ENCODE measurements at places on chromosomes 4 and X. TPM values are rescaled to one million over a fixed set of nuclear protein-coding genes. Genes with fewer than 3 reads are reported as not detected.

DNA sequence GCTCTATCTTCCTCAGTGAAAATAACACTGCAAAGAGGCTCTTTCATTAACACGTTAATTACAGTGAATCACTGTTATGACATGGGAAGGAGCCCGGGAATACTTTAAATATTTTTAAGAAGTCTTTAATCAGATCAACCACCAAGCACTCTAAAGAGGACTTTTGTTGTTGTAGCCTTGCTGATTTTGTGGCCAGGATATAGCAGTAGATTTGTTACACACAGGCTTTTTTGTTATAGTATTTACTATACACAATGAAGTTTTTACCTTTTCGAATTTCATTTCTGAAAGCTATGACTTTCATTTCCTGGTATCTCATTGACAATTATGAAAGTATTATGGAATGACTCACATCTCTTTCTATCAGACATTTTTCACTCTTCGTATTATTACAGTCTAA lies 20.3 kb downstream of the FGF13 start:
- no peak for DNase-seq
- H3K36me3 ChIP-seq, result no peaks in the 10 kb centered on the region
- no peak overlapping the region for H3K4me3 ChIP-seq

DNA sequence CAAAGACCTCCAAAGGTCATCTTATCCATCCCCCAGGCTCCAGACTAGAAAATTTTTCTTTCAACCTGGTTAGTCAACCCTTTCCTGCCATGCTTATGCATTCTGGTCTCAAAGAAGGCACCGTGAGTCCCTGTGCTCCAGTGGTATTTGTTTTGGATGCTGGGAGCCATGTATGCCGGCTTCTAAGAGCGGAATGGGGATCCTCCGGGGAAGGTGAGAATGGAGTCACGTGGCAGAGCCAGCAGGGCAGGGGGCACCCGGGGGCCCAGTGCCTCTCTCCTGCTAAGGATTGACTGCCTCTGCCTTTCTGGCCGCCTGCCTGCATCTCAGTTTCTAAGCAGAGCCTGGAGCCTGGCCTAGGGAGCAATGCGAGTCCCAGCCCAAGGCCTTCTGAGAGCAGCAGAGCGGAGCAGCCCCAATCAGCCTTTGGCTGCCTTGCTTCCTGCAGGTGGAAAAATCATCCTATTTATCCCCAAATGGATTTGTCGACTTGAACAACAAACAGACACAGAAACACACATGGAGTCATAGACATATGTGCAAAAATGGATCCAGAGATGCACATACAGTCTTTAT lies 141.0 kb downstream of the PJA1 start:
- no peaks in the 10 kb centered on the region for H3K36me3 ChIP-seq
- H3K4me3 ChIP-seq, result no peak overlapping the region
- peaks cover 48% of the 10 kb centered on the region for H3K27me3 ChIP-seq
- no peaks in the 10 kb centered on the region for H3K4me1 ChIP-seq
- no peak for DNase-seq

- no peak overlapping the region for H3K4me3 ChIP-seq
- no peaks in the 10 kb centered on the region for H3K4me1 ChIP-seq
- no peaks in the 10 kb centered on the region for H3K36me3 ChIP-seq
- H3K27ac ChIP-seq, result no peak overlapping the region
Measured at GRCh38 chrX:2371026-2371711, 129.6 kb downstream of the DHRSX start.

DNA sequence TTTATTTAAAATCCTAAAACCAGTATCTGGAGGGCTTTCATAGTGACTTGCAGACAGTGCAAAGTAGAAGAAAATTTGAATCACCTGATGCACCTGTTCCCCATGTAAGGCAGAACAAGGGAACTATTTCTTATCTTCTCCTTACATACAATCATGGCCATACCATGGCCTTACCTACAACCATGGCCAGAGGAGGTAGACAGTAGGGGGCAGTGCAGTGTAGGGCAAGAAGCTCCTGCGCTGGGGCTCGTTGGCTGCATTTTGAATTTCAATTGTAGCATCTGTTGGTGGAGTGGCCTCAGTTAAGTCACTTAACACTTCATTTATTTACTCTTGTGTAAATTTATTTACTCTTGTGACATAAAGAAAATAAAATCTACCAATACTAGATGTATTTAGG lies 33.0 kb downstream of the GALNTL6 start:
- no peak overlapping the region for H3K4me3 ChIP-seq
- no peaks in the 10 kb centered on the region for H3K4me1 ChIP-seq
- no peak overlapping the region for H3K27ac ChIP-seq
- DNase-seq, result no peak
- peaks cover 2% of the 10 kb centered on the region for H3K36me3 ChIP-seq

GRCh38 chr4:76546327-76546726 lies 111.3 kb downstream of the SHROOM3 start:
- no peak for DNase-seq
- H3K27me3 ChIP-seq, result no peaks in the 10 kb centered on the region
- peak overlapping the region; percentile 56 for H3K27ac ChIP-seq
- H3K4me1 ChIP-seq, result no peaks in the 10 kb centered on the region
- H3K36me3 ChIP-seq, result no peaks in the 10 kb centered on the region
- H3K4me3 ChIP-seq, result no peak overlapping the region

DNA sequence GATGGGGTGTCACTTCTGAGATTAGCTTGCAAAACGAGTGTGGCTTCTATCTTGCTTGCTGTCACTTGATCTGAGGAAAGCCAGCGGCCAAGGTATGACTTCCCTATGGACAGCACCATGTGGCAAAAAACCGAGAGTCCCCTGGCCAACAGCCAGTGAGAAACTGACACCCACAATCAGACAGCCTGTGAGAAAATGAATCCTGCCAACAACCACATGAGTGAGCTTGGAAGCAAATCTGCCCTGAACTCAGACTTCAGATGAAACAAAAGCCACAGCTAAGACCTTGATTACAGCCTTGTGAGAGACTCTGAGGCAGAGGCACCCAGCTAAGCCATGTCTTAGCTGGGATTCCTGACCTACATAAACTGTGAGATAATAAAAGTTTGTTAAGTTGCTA lies 45.5 kb downstream of the PPP1R2C start:
- no peak overlapping the region for H3K4me3 ChIP-seq
- H3K27ac ChIP-seq, result no peak overlapping the region

DNA sequence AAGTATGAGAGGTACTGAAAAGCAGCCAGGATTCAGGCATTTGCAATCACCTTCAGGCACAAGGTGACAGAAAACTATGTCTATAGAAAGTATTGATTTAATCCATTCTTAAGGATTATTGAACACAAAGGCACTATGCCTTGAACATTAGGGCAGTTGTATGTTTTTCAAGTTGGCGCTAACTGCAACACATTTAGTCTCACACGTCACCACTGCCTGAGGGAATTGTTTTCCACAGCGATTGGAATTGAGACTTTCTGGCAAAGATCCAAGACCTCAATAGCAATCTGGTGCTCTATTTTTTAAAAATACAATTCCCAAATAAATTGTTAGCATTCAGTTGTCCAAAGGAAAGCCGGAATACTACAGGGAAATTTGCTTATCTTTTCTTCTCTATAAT lies 52.7 kb upstream of the FTHL17 start:
- H3K4me3 ChIP-seq, result no peak overlapping the region
- H3K27me3 ChIP-seq, result no peaks in the 10 kb centered on the region
- DNase-seq, result no peak

GRCh38 chrX:135632353-135632752 lies 81.1 kb upstream of the CT45A1 start:
- peaks cover 44% of the 10 kb centered on the region for H3K27me3 ChIP-seq
- no peaks in the 10 kb centered on the region for H3K36me3 ChIP-seq
- H3K27ac ChIP-seq, result no peak overlapping the region
- no peak for DNase-seq
- no peak overlapping the region for H3K4me3 ChIP-seq

The SPATA18 gene
- 11.0 TPM for total RNA-seq

The MAGEA11 gene
- total RNA-seq, result not detected

GRCh38 chr4:121098266-121098665 lies 25.9 kb upstream of the NDNF start:
- H3K36me3 ChIP-seq, result no peaks in the 10 kb centered on the region
- no peak overlapping the region for H3K4me3 ChIP-seq
- no peaks in the 10 kb centered on the region for H3K27me3 ChIP-seq

- no peaks in the 10 kb centered on the region for H3K36me3 ChIP-seq
- H3K27ac ChIP-seq, result no peak overlapping the region
- H3K27me3 ChIP-seq, result no peaks in the 10 kb centered on the region
- no peak for DNase-seq
Measured at GRCh38 chr4:102008711-102009110, 218.2 kb downstream of the BANK1 start.

The SPANXN4 gene
- not detected for total RNA-seq

The PSMD10 gene
- total RNA-seq, result 38.6 TPM

DNA sequence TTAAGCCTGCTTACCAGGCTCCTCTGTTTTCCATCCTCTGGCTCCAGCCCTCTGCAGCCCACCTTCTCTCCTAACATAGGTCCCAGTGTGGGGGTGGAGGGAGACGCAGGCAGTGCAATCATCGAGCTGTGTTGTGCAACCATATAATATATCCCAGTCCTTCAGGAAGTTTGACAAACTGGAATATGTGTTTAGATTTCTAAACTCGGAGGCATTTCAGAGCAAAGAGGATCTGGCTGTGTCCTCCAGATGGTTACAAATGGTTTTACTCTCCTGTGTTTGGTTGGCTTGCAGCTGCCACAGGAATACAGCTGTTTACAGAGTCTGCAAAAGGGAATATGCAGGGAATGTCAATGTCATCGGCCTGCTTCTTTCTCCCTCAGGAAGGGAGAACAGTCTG lies 195.3 kb upstream of the LNX1 start:
- no peak for DNase-seq
- no peaks in the 10 kb centered on the region for H3K27me3 ChIP-seq
- H3K4me3 ChIP-seq, result no peak overlapping the region
- H3K4me1 ChIP-seq, result no peaks in the 10 kb centered on the region
- H3K27ac ChIP-seq, result peak overlapping the region; percentile 48

- no peak overlapping the region for H3K27ac ChIP-seq
- DNase-seq, result no peak
- H3K4me1 ChIP-seq, result no peaks in the 10 kb centered on the region
- no peak overlapping the region for H3K4me3 ChIP-seq
- H3K36me3 ChIP-seq, result no peaks in the 10 kb centered on the region
Measured at GRCh38 chr4:71356924-71357663, 18.3 kb downstream of the SLC4A4 start.

DNA sequence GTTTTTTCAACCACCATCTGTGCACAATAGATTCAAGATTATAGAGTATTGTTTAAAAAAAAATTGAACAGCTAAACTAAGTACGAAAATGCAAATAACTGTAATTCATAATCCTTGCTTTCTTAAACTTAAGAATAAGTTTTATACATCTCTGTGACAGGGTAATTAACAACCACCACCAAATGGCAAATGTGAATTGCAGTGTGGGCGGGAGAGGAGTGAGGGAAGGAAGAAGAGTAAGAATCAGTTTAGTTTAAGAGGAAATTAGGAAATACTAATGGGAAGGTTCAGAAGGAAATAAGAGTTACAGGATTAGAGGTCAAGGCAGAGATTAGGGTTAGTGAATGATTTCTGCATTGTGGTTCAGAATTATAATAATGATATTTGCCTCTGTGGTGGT lies 430.9 kb downstream of the SPRY1 start:
- no peak overlapping the region for H3K4me3 ChIP-seq
- no peak overlapping the region for H3K27ac ChIP-seq
- no peaks in the 10 kb centered on the region for H3K27me3 ChIP-seq
- H3K4me1 ChIP-seq, result no peaks in the 10 kb centered on the region
- DNase-seq, result no peak
- H3K36me3 ChIP-seq, result no peaks in the 10 kb centered on the region

GRCh38 chr4:94559351-94559806 lies 107.6 kb downstream of the PDLIM5 start:
- H3K27me3 ChIP-seq, result no peaks in the 10 kb centered on the region
- H3K4me1 ChIP-seq, result no peaks in the 10 kb centered on the region
- H3K36me3 ChIP-seq, result no peaks in the 10 kb centered on the region
- H3K27ac ChIP-seq, result peak overlapping the region; percentile 23

DNA sequence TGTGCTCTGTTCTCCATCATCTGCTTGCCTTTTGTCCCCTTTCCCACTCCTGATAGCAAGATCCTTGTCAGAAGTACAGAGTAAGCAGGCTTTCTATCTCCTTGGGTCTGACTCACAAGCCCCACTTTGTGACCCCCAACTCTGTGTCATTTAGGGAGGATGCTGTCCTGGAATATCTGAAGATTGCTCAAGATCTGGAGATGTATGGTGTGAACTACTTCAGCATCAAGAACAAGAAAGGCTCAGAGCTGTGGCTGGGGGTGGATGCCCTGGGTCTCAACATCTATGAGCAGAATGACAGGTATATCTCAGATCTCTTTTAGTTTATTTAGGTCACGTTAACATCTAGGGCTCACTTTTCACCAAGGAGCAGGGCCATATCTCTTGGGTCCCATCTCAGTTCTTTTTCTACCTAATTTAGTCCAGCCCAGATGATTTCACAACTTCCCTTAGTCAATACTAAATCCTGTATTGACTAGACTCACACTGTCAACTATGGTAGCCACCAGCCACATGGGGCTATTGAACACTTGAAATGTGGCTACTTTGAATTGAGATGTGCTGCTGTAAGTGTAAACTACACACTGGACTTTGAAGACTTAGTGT lies 64.3 kb downstream of the MSN start:
- no peaks in the 10 kb centered on the region for H3K4me1 ChIP-seq
- no peak for DNase-seq
- H3K36me3 ChIP-seq, result no peaks in the 10 kb centered on the region
- H3K27me3 ChIP-seq, result no peaks in the 10 kb centered on the region
- H3K4me3 ChIP-seq, result no peak overlapping the region
- H3K27ac ChIP-seq, result no peak overlapping the region

The OTC gene
- total RNA-seq, result 0.33 TPM

DNA sequence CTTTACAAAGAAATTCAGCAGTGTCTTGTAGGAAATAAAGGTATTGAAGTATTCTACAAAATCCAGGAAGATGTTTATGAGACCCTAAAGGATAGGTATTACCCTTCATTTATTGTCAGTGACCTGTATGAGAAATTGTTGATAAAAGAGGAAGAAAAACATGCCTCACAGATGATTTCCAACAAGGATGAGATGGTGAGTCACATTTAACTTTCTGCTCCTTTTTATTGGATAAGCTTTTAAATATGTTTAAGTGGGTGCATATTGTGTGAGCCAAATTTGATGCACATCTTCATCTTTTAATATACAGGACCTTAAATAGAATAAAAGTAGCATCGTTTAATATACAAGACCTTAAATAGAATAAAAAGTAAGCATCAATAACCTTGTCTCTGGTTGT lies 72.1 kb downstream of the LRP2BP start:
- no peak overlapping the region for H3K4me3 ChIP-seq
- DNase-seq, result no peak
- no peaks in the 10 kb centered on the region for H3K36me3 ChIP-seq

The HS6ST2 gene
- total RNA-seq, result 1.3 TPM

The PCSK1N gene
- 1.4 TPM for total RNA-seq

Measured in breast epithelium (tissue), 4 donors.